ENCODE measurements at places on chromosomes 2 and 18.

DNA sequence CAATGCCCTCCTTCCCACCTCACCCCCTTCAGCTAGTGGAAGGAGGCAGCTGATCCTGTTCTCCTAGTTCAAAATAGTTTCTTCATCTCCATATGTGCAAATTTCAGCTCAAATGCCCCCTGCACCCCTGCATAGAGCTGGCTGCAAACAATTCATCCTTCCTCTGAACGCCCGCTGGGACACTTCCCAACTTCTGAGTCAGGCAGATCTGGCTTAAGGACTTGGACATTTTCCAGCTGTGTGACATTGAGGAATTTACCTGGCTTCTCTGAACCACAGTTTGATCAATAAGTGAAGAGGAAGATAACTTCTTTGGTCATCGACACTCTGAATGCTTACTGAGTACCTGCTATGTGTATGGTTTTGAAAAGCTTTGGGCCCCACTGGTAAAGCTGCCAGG is 23.5 kb downstream of the PTGR3 start:
- no peak for DNase-seq

- DNase-seq, result no peak
Measured at GRCh38 chr2:121875585-121876185, 120.2 kb downstream of the TSN start.

GRCh38 chr2:216665717-216666116 is 29.6 kb downstream of the IGFBP5 start:
- DNase-seq, result no peak

GRCh38 chr18:2431806-2432205 is 139.5 kb downstream of the METTL4 start:
- DNase-seq, result no peak

DNA sequence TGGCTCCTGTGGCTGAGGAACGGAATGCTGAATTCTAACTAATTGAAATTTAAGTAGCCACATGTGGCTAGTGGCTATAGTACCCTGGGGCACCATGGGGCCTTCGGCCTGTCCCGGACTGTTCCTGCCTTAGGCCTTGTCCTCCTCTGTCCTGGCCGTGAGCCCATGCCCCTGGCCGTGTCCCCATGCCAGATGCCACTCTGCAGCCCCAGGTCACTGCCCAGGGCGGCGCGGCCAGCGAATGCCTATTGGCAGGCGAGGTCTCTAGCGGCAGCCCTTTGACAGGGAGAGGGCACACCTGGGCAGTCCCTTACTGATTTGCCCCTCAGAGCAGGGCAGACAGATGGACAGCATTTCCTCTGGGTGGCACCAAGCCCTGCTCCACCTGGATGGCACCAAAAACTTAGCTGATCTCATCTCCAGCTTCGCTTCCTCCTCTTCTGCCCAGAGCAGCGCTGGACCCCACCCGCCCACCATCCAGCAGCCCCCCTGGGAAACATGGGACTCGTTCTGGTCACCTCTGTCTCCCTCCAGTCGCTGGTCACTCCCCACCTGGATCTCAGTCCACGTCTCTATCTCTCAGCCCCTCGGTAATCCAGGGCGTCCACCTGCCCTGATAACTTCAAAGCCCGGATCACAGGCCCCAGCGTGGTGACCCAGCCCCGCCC is 1.1 kb upstream of the DGKD start:
- no peak for DNase-seq

DNA sequence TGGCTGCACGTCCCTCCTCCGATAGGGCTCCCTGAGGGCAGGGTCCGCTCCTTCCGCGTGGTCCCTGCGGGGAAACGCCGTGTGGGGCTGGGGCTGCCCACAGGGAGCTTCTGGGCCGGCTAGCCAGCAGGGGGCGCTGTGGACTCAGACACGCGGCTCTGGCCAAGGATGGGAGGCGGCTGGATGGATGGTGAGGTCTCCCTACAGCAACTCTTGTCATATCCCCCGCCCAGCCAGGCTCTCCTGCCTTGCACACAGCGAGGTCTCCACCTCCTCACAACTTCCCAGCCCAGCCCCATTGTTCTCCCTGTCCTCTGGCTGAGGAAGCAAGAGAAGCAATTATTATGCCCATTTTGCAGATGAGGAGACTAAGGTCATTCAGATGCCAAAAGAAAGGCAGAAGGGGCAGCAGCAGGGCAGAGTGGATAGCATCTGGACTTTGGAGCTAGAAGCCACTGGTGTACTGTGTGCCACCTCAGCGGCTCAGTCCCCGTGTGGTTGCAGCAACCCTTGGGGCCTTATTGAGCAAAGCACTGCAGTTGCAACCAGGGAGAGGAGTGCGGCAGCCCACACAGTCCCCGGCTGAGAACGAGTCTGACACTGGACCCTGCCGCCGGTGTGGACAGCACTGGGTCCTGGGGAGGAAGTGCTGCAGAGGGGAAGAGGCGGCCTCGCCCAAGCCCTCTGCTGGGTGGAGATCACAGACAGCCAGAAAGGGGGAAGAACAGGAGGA is 99.0 kb downstream of the ZFP36L2 start:
- peak; percentile 89 for DNase-seq

DNA sequence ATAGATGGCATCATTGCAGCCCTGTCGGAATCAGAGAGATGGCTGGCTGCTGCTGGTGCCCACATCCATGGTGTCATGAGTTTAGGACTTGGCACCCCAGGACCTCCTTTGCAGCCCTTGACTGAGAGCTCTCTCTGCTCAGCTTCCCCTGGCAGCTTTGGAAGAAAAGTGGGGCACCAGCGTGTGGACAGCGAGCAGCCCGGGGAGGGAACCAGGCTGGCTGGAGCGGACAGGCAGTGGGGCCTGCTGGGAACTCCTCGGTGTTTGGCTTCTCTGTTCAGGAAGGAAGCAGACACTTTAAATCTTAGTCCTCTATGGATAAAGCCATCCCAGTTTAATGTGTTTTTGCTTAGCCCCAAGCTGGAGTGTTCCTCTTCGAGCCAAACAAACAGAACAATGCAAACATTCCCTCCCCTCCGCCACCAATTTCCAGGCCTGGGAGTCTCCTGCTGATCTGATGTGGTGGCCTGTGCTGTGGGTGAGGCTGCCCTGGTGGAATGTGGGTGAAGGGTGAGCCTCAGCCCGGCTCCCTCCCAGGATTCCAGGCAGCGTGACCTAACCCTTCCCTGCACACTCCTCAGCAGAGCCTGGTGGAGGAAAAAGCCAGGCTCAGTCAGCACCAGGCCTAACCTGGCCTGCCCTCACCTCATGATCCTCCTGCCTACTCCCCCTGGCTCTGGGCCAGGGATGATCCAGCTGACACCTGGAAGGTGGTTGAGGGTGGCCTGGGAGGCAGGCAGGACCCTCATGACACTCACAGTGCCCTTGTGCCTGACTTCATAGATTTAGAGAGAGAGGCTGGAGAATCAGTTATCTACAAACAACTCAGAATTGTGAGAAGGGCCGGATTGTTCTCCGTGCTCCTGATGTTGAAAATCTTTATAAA is 21.6 kb upstream of the ITGB6 start:
- no peak for DNase-seq
